ENCODE measurements at places on chromosomes 7 and 10. TPM values are rescaled to one million over a fixed set of nuclear protein-coding genes. Genes with fewer than 3 reads are reported as not detected.

Gene ASAH2
- total RNA-seq, result 3.5 TPM

Gene ASB10
- total RNA-seq, result not detected

Gene NEUROG3
- not detected for total RNA-seq

Gene CTAGE8
- total RNA-seq, result 0.20 TPM

Gene OR2A5
- total RNA-seq, result not detected

Gene WNT16
- total RNA-seq, result 5.0 TPM

DNA sequence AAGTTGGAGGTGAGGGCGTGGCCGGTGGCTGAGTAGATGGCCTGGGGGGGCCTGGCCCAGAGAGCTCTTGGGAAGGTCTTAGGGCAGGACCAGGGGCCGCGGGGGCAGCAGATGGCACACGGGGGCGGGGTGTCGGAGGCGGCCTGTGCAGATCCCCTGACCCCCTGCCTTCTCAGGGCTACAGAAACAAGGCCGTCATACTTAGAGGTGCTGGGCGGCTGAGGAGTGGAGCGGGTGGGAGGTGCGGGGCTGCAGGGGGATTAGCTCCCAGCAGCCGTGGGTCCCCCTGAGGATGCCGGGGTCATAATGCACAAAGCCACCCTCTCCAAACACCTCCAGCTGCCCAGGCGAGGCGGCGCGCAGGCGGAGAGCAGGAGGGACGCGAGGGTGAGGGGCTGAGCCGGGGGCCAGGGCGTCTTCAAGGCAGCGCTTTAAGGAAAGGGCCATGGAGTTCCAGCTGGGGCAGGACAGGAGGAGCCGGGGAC is 40.4 kb upstream of the ZNF32 start:
- no peaks in the 10 kb centered on the region for H3K36me3 ChIP-seq
- no peak overlapping the region for H3K27ac ChIP-seq
- peak overlapping the region; percentile 65 for H3K4me3 ChIP-seq
- no peak for DNase-seq
- H3K4me1 ChIP-seq, result peaks cover 25% of the 10 kb centered on the region

DNA sequence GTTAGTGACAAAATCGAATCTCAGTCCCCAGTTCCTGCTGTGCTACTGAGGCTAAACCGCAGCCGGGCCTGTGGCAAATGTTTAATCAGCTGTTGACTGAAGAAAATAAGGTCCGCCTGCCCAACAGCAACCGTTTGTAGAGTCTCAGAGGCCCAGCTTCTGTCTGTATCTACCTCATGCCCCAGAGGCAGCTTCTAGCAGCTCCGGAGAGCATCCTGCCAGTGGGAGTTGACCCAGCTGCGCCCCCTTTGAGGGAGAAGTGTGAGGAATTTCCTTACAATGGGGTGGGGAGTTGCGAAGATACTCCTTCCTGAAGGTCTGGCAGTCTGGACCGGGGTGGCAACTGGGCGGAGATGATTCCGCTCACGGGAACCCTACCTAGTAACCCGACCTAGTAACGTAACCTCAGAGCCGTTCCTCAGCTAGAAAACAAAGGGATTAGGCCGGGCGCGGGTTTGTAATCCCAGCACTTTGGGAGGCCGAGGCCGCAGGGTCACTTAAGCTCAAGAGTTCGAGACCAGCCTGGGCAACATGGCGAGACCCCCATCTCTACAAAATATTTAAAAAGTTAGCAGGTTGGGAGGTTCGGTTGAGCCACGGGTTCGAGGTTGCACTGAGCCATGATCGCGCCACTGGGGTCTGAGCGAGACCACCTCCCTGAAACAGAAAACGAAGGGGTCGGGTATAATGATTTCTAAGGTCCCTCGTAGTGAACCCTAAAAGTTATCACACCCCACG is 846 bp upstream of the ZNF775 start:
- H3K4me1 ChIP-seq, result peaks cover 57% of the 10 kb centered on the region
- peak overlapping the region; percentile 69 for H3K4me3 ChIP-seq
- H3K27ac ChIP-seq, result peak overlapping the region; percentile 95
- DNase-seq, result no peak
- peaks cover 31% of the 10 kb centered on the region for H3K36me3 ChIP-seq
- H3K27me3 ChIP-seq, result no peaks in the 10 kb centered on the region

DNA sequence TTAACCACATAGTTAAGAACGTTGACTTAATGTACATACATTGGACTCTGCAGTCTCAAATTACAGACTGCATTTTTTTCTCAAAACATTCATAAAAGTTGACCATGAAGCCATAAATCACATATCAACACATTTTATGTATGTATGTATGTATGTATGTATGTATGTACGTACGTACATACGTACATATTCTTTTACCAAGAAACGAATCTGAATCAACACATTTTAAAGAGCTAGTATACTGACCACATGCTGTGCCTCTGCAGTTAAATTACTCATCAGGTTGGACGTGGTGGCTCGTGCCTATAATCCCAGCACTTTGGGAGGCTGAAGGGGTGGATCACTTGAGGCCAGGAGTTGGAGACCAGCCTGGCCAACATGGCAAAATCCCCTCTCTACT is 105.8 kb downstream of the GPR158 start:
- H3K36me3 ChIP-seq, result no peaks in the 10 kb centered on the region
- H3K4me3 ChIP-seq, result no peak overlapping the region

GRCh38 chr10:50809596-50809995 is 69.9 kb downstream of the ASAH2B start:
- no peak overlapping the region for H3K4me3 ChIP-seq
- no peaks in the 10 kb centered on the region for H3K36me3 ChIP-seq
- H3K27me3 ChIP-seq, result no peaks in the 10 kb centered on the region
- H3K27ac ChIP-seq, result no peak overlapping the region

DNA sequence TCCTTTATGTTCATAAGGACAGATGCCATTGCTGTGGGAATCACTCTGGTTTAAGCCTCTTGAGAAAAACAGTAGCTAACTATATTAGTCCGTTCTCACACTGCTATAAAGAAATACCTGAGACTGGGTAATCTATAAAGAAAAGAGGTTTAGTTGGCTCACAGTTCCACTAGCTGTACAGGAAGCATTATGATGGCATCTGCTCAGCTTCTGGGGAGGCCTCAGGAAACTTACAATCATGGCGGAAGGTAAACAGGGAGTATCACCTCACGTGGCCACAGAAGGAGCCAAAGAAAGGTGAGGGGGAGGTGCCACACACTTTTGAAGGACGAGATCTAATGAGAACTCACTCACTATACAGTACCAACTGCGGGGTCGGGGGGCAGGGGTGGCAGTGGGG is 2.9 kb upstream of the CAV2 start:
- H3K36me3 ChIP-seq, result no peaks in the 10 kb centered on the region
- peaks cover 12% of the 10 kb centered on the region for H3K27me3 ChIP-seq
- H3K4me3 ChIP-seq, result no peak overlapping the region
- peaks cover 14% of the 10 kb centered on the region for H3K4me1 ChIP-seq
- no peak for DNase-seq
